Tibial nerve (tissue), 4 donors: ENCODE measurements at places on chromosomes 4 and X. TPM values are rescaled to one million over a fixed set of nuclear protein-coding genes. Genes with fewer than 3 reads are reported as not detected.

CPE gene
- 104 TPM for total RNA-seq

DNA sequence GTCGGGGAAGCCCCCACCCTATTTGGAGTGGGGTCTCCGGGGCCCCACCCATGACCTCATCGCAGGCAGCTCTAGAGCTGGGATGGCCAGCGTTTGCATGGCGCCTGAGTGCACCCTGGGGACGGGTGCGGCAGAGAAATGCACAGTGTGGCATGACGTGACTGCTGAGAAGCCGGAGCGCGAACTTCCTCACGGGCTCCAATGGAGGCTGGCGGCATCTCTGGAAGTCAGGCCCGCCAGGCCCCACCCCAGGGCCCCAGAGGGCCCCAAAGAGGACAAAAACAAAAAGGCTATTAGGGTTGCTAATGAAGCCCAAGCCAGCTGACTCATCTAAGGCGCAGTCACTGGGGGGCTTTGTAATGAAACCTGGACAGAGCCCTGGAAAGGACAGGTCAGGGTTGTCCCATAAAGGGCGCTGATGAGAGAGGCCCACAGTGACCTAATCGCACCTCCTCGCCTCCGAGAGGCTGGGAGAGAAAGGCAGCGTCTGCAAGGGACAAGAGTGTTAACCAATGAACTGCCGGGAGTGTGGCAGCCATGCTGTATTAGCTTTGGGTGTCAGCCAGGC, 86.0 kb upstream of the C1QTNF7 start:
- H3K27me3 ChIP-seq = no peaks in the 10 kb centered on the region
- no peaks in the 10 kb centered on the region for H3K4me1 ChIP-seq
- no peak for DNase-seq
- no peak overlapping the region for H3K4me3 ChIP-seq

DNA sequence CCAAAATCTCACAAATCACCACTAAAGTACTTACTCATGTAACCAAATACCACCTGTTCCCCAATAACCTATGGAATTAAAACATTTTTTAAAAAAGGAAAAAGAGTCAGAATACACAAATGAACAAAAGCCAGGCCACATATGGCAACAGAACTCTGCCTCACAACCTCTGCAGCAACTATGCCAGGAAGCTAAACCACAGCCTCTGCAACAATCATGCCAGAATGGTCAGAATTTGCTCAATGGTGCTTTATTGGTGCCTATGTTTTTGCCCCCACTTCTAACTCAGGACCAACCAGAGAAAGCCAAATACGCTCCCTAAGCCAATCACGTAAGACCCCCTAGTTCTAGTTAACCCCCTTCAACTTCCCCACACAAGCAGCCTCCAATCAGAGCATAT, 69.6 kb downstream of the HOPX start:
- no peak overlapping the region for H3K27ac ChIP-seq
- H3K27me3 ChIP-seq = no peaks in the 10 kb centered on the region
- no peak for DNase-seq
- no peaks in the 10 kb centered on the region for H3K36me3 ChIP-seq

DCAF8L2 gene
- total RNA-seq = not detected

PNCK gene
- total RNA-seq = 4.5 TPM

DNA sequence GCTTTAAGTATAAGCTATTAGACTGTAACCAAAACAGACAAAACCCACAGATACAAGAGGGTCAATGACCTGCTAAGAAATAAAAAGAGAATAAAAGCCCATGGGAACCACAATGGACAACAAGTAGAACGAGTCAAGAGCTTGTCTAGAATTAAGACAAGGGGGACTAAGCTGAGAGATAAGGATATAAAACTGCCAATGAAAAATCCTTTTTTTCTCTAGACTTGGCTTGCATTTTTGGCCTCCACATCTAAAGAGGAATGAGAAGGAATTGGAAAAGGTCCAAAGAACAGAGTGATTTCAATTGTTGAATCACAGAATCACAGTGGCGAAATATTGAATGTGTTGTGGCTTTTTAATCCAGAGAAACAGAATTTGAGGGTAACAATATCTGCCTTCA, 135.7 kb downstream of the QDPR start:
- H3K36me3 ChIP-seq = no peaks in the 10 kb centered on the region
- no peak overlapping the region for H3K4me3 ChIP-seq
- no peaks in the 10 kb centered on the region for H3K27me3 ChIP-seq
- no peak for DNase-seq

RBM46 gene
- total RNA-seq = not detected

NSUN7 gene
- 2.0 TPM for total RNA-seq

TBC1D8B gene
- total RNA-seq = 10.5 TPM

FRMD7 gene
- total RNA-seq = not detected

GRCh38 chrX:129323115-129323514, 200.2 kb downstream of the SMARCA1 start:
- H3K4me3 ChIP-seq = no peak overlapping the region
- no peaks in the 10 kb centered on the region for H3K27me3 ChIP-seq
- H3K4me1 ChIP-seq = no peaks in the 10 kb centered on the region
- DNase-seq = no peak

GRCh38 chr4:184370711-184371389, 103.5 kb downstream of the IRF2 start:
- H3K27me3 ChIP-seq = no peaks in the 10 kb centered on the region
- H3K4me1 ChIP-seq = no peaks in the 10 kb centered on the region
- no peak overlapping the region for H3K4me3 ChIP-seq
- no peak overlapping the region for H3K27ac ChIP-seq

DNA sequence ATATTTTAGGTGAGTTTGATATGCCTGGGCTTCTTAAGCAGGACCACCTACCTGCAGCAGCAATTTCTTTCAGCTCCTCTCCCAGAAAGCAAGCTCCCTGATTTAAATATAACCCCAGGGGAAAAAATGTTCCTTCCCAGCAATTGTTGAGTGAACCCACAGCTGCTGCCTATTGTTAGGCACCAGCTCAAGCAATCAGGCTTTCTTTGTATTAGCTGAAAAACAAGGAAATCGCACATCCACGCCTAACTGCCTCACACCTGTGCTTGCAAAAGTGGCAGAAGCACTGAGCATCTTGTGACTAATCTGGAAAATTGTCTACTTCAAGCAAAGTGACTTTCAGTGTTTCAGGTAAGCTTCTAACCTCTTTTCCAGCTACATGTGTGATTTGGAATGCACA, 432.2 kb downstream of the SMARCA1 start:
- no peak for DNase-seq
- H3K36me3 ChIP-seq = no peaks in the 10 kb centered on the region
- no peaks in the 10 kb centered on the region for H3K4me1 ChIP-seq
- H3K4me3 ChIP-seq = no peak overlapping the region
- no peak overlapping the region for H3K27ac ChIP-seq

- no peak for DNase-seq
- H3K27me3 ChIP-seq = no peaks in the 10 kb centered on the region
- peaks cover 12% of the 10 kb centered on the region for H3K4me1 ChIP-seq
- H3K27ac ChIP-seq = no peak overlapping the region
- H3K4me3 ChIP-seq = no peak overlapping the region
Measured at GRCh38 chr4:168796362-168797106, 213.5 kb downstream of the CBR4 start.

GRCh38 chr4:21915761-21916160, 32.8 kb downstream of the KCNIP4 start:
- DNase-seq = no peak
- no peaks in the 10 kb centered on the region for H3K27me3 ChIP-seq
- H3K4me1 ChIP-seq = no peaks in the 10 kb centered on the region
- H3K36me3 ChIP-seq = no peaks in the 10 kb centered on the region
- no peak overlapping the region for H3K4me3 ChIP-seq

DNA sequence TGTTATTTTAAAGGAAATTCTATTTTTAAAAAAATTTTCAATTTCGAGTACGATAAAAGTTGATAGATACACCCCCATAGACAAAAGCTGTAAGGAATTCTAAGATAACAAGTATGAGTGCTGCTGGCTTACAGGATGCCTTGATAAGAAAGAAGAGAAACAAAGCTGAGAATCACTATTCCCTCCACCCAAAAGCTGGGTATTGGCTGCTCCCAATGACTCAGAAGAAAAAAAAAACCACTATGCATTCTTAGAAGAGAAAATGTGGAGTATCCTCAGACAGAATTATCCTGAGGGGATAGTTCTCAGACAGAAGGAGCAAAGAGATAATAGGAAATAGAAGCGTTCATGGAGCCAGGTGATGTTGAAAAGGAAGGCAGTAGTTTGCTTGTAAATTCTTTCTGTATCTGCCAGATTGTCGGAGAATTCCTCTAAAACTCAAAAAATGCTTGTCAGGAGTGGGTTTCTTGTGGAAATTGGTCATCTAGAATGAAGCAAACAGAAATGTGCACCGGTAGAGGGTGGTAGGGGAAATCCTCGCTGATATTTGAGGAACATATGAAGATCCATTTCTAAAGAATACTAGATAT, 217.5 kb upstream of the ADAMTS3 start:
- H3K36me3 ChIP-seq = no peaks in the 10 kb centered on the region
- DNase-seq = no peak
- no peak overlapping the region for H3K27ac ChIP-seq
- no peak overlapping the region for H3K4me3 ChIP-seq
- no peaks in the 10 kb centered on the region for H3K27me3 ChIP-seq

TKTL2 gene
- not detected for total RNA-seq

FOXR2 gene
- not detected for total RNA-seq

PAGE5 gene
- total RNA-seq = not detected

DNA sequence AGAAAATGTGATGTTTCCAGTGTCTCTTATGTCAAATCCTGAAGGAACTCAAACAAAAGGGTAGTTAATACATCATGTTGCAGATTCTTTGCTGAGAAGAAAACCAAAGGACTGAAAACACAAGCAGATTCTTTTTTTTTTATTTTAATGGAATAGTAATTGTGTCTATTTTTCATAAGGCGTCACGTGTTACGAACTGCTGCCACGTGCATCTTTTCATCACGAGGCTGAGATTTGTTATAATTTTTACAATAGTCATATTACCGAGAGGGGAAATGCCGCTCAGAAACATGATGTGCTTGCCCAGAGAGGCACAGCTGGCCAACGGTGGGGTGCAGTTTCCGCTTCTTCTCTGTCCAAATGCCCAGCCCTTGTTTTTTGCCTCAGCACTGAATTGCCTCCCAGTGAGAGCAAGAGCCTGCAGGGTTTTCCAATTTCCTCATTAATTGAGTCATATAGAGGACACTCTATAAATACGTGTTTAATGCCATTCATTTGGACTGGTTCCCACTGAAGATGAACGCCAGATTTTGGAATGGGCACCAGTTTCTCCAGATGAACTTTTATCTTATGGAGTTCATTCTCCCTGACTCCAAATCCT, 225.3 kb downstream of the STK32B start:
- H3K4me3 ChIP-seq = no peak overlapping the region
- H3K36me3 ChIP-seq = no peaks in the 10 kb centered on the region
- no peaks in the 10 kb centered on the region for H3K27me3 ChIP-seq
- no peak overlapping the region for H3K27ac ChIP-seq
- H3K4me1 ChIP-seq = peaks cover 8% of the 10 kb centered on the region

ITIH6 gene
- total RNA-seq = not detected

DNA sequence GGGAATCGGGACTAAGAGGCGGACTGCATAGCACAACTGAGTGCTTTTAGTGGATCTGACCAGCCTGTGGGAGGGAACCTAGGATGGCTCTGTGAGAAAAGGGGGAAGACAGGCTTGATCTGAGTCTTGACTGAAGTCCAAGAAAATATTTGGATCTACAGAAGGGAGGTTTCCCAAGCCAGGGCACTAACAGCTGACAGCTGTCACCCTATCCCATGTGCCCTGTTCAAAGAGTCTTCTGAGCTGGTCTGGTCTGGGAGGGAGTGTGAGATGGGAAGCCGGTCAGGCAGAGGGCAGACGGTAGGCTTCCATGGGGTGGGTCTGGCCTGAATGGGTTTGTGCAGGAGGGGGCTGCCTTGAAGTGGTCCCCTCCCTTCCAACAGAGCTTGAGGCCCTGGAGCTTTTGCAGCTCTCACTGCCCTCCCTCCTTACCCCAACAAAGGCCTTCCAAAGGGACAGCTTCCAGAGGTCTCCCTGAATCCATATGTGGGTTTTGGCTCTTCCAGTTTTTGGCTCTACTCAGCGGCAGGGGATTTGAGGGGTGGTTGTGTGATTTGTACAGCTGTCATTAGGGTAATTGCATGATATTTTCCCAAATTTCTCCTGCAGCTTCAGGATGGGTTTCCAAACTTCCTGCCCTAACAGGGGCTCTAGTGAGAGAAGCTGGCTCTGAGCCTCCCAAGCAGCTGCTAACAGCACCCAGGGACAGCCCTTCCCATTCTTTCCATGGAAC, 643.7 kb downstream of the BCOR start:
- H3K4me3 ChIP-seq = no peak overlapping the region
- H3K27ac ChIP-seq = no peak overlapping the region
- H3K4me1 ChIP-seq = peaks cover 5% of the 10 kb centered on the region
- no peaks in the 10 kb centered on the region for H3K36me3 ChIP-seq
- H3K27me3 ChIP-seq = no peaks in the 10 kb centered on the region
- no peak for DNase-seq

GRCh38 chr4:53987761-53988171, 76.6 kb downstream of the CHIC2 start:
- H3K36me3 ChIP-seq = no peaks in the 10 kb centered on the region
- no peak overlapping the region for H3K27ac ChIP-seq
- H3K27me3 ChIP-seq = no peaks in the 10 kb centered on the region
- no peaks in the 10 kb centered on the region for H3K4me1 ChIP-seq
- no peak for DNase-seq
